Fibroblast of lung (primary cell): ENCODE measurements at places on chromosomes 7 and 10.

GRCh38 chr10:5500910-5501309, 1.5 kb upstream of the CALML5 start:
- DNase-seq = no peak

DNA sequence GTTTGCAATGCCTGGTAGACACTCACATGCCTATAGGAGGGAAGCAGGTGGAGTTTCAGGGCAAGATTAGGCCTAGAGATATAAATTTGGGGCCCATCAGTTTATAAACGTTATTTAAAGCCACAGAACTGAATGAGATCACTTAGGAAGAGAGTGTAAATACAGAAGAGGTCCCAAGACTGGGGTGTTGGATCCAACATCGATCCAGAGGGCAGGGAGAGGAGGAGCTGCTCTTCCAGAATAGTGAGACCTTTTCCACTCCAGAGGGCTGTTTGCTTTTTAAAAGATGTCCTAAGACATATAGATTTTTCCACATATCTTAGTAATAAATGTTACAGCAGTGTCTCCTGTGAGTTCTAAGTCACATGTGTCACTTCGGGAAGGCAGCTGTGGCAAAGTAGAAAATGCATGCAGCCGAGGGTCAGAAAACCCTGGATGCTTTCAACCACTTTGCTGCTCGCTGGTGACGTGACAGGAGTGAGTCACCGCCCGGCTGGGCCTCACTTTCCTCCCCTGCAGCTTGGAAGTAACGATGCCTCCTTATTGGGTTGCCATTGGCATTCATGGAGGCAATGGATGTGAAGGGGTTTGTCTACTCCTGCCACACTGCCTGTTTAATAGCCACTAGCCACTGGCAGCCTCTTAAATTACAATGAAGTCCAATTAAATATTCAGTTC, 95.4 kb downstream of the TRIL start:
- peak; percentile 8 for DNase-seq

GRCh38 chr7:45978731-45979211, 57.7 kb upstream of the IGFBP3 start:
- no peak for DNase-seq

DNA sequence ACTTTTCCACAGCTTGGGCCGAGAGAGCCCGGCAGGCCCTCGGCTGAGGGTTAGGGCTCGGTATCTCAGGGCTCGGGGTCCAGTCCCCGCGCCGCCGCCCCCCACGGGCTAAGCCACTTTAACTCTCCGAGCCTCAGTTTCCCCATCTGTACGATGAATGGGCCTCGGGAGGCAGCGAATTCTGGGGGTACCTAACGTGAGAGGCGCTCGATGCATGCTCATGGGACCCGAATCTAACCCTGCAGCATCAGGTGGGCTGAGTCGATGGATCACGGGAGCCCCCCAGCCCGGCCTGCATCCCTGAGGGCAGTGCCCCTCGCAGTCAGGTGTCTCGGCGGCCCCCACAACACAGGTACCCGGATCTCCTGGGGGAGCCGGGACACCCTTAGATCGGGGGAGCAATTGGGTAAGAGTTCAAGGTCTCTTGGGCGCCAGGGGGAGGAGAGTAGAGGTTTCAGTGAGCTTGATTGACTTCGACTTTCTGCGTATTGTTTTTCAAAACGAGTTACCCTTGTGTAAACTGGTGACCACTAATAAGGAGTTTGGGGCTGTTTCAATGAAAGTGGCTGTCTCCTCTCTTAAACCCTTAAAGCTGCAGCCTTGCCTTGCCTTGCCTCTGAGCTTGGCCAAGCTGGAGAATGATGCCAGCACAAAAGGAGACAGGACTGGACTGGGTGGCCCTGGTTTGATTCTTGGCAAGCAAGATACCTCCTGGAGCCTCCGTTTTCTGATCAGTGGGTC, 631 bp downstream of the POR start:
- peak; percentile 14 for DNase-seq

DNA sequence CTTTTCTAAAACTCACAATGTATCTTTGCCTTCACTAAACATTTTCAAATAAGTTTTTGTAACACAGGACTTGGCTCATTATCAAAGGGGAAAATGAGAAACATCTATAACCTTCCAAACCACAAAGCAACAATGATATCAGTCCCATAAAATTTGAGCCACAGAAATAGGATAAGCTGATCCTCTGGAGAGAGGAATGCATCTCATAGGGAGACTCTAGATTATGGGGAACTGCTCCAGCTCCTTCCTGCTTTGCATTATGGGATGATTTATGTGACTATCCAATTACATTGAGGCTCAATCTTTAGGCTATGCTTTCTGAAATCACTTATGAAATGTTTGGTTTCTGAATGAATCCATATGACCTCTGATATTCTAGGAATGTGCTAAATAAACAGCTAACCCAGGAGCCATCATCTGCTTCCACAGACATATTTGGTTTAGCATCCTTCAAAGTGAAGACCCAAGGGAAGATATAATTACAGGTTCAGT, 70.4 kb downstream of the CUBN start:
- peak; percentile 92 for DNase-seq

GRCh38 chr7:82442492-82443035, 1.0 kb downstream of the CACNA2D1 start:
- DNase-seq = peak; percentile 31

DNA sequence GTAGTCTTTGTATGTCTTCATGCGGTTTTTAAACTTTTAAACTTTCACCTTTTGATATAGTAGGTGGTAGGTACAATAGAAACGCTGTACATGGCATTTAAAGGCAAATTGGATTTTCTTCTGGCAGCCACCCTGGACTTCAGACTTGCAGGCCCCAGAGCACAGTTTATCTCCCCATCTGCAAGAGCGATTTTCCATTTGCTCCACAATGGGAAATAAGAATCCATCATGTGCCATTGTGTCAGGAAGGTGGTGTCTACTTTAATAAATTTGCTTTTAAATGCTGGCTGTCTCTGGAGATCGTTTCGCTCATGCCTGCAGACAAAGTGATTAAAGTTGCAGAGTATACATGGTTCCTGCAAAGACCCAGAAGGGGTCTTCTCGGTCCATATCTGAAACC, 38.9 kb downstream of the UNC5B start:
- no peak for DNase-seq

DNA sequence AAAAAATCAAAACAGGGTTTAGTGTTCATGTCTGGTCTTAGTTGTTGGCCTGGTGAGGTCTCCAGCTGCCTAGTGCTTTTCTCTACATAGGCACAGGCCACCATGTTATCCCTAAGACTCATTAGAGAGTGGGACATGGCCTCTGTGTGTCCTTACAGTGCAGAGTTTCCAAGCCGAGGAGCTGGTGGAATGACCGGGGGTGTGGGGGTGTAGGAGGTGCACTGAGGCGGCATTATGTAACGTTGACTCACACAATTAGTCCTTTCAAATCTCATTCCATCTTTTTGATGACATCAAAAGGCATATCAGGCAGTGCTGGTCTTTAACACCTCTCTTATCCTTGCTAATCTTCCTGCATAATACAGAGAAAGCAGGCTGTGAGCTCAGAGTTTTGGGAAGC, 71.3 kb downstream of the MTPN start:
- DNase-seq = peak; percentile 29

- no peak for DNase-seq
These were observed 49.2 kb downstream of the INPP5A start for GRCh38 chr10:132586739-132587138.

- DNase-seq = no peak
These were observed 410.7 kb downstream of the POM121L12 start for GRCh38 chr7:53446170-53446569.

- peak; percentile 76 for DNase-seq
These were observed 845.0 kb downstream of the CNTNAP2 start for GRCh38 chr7:146961617-146962016.

DNA sequence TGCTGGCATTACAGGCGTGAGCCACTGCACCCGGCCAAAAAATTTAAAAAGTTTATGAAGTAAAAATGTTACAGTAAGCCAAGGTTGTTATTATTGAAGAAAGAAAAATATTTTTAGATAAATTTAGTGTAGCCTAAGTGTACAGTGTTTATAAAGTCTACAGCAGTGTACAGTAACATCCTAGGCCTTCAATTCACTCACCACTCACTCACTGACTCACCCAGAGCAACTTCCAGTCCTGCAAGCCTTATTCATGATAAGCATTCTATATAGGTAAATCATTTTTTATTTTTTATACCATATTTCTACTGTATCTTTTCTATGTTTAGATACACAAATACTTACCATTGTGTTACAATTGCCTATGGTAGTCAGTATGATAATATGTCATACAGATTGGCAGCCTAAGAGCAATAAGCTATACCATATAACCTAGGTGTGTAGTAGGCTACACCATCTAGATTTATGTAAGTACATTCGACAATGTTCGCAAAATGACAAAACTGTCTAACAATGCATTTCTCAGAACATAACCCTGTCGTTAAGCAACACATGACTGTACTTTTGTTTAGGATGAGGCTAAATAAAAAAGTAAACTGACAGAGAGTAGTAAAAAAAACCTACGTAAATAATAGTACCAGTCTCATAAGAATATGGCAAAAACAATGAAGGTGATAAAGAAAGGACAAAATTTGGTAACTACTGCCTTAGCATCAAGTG, 77.8 kb upstream of the FAM133B start:
- peak; percentile 23 for DNase-seq

DNA sequence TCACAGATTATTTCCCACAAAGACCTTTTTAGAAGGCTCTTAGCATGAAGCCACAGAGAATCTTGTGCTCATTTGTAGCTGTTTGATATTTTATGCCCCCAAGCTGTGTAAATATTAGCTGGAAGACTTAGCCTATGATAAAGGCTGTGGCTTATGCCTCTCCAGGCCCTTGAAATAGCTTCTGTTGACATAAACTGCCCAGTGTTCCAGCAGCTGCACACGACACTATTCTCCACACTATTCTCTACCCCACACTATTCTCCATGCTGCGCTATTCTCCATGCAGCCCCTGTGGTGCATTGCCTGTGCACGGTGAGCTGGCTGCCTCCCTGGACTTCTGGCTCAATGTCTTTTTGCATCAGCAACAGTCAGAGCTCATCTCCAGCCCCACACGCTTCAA, 13.1 kb downstream of the DDC start:
- DNase-seq = no peak

- DNase-seq = no peak
These were observed 8.1 kb downstream of the SEMA4G start for GRCh38 chr10:100977436-100977835.

- peak; percentile 74 for DNase-seq
These were observed 54.2 kb upstream of the FHIP2A start for GRCh38 chr10:114767101-114767985.

- peak; percentile 43 for DNase-seq
These were observed 232.7 kb downstream of the LRMDA start for GRCh38 chr10:75663947-75664664.

DNA sequence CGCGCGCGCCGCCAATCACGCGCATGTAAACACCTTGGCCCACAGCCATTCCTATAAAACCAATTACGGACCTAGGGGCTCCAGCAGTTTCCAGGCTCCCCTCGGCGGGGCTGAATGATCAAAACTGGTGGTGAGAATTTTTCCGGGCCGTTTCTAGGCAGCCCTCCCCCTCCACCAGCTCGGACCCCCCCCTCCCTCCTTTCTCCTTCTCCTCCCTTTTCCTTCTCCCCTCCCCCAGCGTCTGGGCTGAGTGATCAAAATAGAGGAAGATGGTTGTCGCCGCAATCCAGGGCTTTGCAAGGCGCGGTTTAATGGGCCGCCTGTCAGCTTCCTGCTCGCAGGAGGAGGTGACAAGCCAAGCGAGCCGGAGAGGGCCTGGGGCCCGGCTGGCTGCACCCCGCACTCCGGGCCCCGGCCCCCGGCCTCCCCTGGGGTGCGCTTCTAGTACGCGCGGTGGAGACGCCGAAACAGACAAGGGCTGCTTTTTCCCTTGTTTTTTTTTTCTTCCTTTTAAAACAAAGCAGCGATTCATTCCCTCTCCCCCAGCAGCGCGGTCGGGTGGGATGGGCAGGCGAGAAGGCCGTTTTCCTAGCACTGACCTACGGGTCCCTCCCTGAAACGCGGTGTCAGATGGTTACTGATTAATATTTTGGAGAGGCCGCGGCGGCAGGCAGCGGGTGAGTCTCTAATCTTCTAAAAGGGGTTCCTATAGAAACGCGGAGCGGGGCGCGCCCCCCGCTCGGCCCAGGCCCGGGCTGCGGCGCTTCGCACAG, 528 bp upstream of the TNRC18 start:
- peak; percentile 100 for DNase-seq

DNA sequence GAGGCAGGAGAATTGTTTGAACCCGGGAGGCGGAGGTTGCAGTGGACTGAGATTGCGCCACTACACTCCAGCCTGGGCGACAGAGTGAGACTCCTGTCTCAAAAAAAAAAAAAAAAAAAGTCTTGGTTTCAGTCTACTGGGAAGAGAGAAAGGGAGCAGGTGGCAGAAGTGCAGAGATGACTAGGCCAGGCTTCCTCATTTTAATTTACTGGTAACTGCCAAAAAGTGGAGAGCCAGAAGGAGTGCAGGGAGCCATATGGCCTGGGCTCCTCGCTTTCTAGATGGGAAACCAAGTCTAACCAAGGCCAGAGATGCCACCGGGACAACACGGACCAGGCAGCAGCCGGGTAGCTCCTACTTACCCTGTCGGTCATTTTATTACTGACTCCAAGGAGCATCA, 12.2 kb downstream of the SEPHS1 start:
- no peak for DNase-seq

- DNase-seq = peak; percentile 74
These were observed 178.5 kb downstream of the NRP1 start for GRCh38 chr10:33155720-33156638.

DNA sequence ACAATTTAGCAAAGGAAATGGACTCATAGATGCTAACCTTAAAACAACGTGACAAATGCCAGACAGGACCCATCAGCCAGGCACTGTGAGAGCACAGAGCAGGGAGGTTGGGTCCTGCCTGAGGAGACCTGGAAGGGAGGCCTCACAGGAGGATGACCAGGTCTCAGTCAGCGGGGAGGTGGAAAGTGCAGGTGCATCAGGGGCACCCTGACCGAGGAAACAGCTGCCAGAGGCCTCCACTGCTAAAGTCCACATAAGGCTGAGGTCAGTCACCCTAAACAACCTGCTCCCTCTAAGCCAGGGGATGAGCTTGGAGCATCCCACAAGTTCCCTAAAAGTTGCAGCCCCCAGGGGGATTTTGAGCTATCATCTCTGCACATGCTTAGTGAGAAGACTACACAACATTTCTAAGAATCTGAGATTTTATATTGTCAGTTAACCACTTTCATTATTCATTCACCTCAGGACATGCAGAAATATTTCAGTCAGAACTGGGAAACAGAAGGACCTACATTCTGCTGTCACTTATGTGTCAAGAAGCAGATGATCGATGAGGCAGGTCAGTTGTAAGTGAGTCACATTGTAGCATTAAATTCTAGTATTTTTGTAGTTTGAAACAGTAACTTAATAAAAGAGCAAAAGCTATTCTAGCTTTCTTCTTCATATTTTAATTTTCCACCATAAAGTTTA, 157.6 kb upstream of the LANCL2 start:
- no peak for DNase-seq

GRCh38 chr10:31466313-31466712, 147.3 kb downstream of the ZEB1 start:
- no peak for DNase-seq

DNA sequence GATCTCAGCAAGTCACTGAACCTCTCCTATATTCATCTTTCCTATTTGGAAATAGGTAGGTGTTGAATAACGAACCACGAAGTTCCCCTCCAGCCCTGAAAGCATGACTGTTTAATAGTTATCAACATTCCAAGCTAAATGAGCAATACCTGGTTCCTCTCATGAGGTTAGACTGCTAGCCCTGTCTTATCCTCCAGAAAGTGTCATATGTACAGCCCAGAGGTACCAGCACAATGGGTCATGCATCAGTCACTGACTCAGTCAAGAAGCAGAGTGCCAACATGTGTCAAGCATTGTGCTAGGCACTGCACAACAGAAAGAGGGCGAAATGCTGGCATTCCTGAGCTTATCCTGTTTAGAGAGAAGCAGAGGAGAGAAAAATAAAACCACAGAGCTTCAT, 70.0 kb downstream of the AMPH start:
- DNase-seq = peak; percentile 63

GRCh38 chr10:58412502-58412961, 27.3 kb downstream of the TFAM start:
- no peak for DNase-seq
